ENCODE measurements at places on chromosomes 4 and X. TPM values are rescaled to one million over a fixed set of nuclear protein-coding genes. Genes with fewer than 3 reads are reported as not detected.

The SLC26A1 gene
- total RNA-seq: 0.21 TPM

GRCh38 chr4:150039274-150040127 is 38.7 kb upstream of the DCLK2 start:
- DNase-seq: no peak

The SLC4A4 gene
- total RNA-seq: not detected

- DNase-seq: no peak
Observed at GRCh38 chrX:43474321-43474720, 181.8 kb upstream of the MAOA start.

DNA sequence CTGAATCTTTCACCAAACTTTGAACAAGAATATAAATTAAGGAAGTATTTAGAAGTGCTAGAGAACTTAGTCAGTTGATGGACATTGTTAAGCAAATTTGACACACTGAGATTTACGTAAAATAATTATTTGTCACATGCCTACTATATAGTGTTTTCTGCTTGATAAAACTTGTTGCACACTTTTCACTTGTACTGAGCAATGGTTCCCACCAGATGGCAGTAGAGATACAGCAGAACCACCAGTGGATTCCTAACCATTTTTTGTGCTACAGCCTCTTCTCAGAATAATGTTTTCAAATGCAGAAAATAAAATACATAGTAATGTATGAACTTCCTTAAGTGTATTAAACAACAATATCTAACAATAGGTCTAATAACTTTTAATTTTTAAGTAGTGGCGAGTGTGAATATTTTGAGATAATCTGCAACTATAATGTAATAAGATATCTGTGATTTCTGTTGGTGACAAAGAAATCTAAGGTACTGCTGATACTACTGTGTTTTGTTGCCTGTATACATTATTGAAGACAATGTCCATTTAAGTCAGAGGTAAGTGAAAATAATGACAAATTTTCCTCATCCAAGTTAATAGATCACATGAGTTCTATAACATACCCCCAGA is 81.2 kb downstream of the APOOL start:
- DNase-seq: peak; percentile 22

GRCh38 chr4:153594210-153594609 is 89.9 kb upstream of the TLR2 start:
- DNase-seq: no peak

The CTAG1B gene
- total RNA-seq: not detected

DNA sequence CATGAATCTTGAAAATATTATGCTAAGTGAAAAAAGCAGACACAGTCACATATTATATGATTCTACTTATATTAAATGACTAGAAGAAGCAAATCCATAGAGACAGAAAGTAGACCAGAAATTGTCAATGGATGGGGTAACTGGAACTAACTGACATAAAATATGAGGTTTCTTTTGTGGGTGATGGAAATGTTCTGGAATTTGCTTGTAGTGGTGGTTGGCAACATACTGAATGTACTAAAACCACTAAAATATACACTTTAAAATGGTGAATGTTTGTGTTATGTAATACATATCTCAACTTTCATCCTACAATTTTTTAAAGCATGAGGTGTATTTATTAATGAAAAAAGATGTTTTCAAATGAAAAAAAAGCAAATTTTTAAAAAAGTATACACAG is 14.7 kb downstream of the CNOT6L start:
- no peak for DNase-seq

DNA sequence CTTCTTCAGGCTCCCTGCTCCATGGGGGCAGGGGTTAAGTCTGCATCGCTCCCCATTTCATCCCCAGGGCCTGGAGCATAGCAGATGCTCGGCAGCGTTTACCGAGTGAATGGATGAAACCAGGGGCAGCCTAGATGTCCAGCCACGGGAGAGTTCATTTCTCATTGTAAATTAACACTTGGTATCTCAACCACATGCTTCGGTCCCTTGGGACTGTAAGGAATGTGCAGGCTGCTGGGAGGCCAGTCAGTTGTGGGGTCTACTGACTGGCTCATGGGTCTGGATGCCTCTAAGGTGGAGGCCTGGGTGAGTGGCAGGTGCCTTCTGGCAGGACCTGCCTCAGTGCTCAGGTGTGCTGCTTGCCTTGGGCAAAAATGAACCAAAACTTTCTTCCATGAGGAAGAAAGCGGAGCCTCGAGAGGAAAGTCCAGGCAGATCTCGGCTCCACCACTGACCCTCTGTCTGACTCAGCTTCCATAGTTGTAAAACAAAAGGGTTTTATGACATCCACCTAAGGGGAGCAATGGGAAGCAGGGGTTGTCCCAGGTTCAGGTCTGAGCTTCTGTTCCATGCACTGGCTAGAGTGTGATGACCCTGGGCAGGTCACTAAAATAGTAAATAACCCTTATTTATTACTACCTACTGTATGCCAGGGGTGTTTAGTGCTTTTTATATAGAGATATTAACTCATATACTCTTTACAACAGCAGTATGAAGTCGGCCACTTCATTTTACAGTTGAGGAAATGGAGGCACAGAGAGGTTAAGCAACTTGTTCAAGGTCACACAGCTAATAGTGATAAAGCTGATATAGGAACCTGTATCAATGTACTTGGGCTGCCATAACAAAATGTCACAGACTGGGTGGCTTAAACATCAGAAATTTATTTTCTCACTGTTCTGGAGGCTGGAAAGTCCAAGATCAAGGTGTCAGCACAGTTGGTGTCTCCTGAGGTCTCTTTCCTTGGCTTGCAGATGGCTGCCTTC is 144.3 kb upstream of the STX18 start:
- no peak for DNase-seq

GRCh38 chr4:152778656-152779512 is 646 bp downstream of the TIGD4 start:
- DNase-seq: peak; percentile 57

- DNase-seq: no peak
Observed at GRCh38 chrX:68115371-68115770, 317.9 kb downstream of the OPHN1 start.

DNA sequence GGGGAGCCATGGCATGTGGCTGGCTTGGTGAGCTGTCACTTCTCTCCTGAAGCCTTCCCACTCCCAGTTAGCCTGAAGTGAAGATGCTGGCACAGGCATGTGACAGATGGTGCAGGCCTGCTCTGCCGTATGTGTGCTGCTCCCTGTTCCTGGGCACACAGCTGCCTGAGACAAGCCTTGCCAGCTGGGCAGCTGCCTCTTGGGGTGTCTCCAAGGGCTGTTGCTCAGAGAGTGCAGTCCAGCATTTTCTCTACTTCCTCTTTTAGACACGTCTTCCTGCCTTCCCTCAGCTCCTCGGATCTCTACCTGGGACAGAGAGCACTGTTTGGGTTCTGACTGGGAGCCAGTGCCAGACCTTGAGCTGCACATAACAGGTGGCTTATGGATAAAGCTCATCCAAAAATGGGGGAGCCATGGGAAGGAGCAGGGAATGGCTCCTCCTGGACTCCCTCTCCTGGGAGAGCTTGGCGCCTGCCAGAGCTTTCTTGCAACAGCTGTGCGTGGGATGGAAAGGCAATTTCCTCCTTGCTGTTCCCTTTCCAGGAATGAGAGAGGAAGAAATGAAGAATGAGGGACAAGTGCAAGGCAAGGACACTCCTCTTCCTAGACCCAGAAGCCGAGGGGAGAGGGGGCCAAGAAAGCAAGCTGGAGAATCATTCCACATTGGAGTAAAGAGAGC is 132.9 kb downstream of the MSL3 start:
- DNase-seq: no peak

The H2BW2 gene
- not detected for total RNA-seq

DNA sequence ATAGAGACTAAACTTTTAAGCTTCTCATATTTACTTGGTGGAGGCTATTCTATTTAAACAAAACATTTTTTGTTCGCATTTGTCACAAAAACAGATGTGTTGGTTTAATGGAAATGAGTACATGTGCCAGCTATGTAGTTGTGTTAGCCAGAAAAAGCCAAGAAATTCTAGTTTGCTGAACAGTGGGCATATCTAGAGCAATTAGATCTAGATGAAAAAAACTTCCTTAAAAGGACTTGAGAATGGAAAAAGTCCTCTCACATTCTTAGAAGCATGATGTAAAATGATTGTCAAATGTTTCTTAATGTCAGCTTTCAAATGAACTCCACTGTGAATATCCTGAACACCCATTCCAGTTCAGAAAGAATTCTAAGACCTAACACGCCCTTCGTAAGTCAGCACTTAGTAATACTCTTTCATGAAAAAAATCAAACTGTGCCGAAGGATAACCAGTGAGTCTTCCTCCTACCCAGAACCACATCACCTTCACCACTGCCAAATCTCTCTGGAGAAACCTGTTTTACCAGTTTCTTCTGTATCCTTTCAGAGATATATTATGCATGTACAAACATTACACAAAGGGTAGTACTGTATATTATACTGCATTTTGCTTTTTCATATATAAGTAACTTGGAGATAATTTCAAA is 28.2 kb downstream of the PHKA1 start:
- no peak for DNase-seq
